ENCODE measurements at places on chromosomes 12 and 14. TPM values are rescaled to one million over a fixed set of nuclear protein-coding genes. Genes with fewer than 3 reads are reported as not detected.

CACNA1C gene
- total RNA-seq: 0.47 TPM

ALDH2 gene
- total RNA-seq: 69.5 TPM

SLC17A8 gene
- total RNA-seq: not detected

ADAM21 gene
- total RNA-seq: 0.19 TPM

RNF212B gene
- not detected for total RNA-seq

ANKS1B gene
- total RNA-seq: not detected

KRT82 gene
- not detected for total RNA-seq

SUOX gene
- total RNA-seq: 14.3 TPM

NDRG2 gene
- total RNA-seq: 3.1 TPM

NOVA1 gene
- total RNA-seq: 4.5 TPM

BCL11B gene
- total RNA-seq: not detected

TRHDE gene
- 1.5 TPM for total RNA-seq

All from glomerular endothelial cell (primary cell).